CD4-positive, alpha-beta T cell treated with Interferon alpha-2 for 1 hour (primary cell): ENCODE measurements at places on chromosomes 2 and 18.

DNA sequence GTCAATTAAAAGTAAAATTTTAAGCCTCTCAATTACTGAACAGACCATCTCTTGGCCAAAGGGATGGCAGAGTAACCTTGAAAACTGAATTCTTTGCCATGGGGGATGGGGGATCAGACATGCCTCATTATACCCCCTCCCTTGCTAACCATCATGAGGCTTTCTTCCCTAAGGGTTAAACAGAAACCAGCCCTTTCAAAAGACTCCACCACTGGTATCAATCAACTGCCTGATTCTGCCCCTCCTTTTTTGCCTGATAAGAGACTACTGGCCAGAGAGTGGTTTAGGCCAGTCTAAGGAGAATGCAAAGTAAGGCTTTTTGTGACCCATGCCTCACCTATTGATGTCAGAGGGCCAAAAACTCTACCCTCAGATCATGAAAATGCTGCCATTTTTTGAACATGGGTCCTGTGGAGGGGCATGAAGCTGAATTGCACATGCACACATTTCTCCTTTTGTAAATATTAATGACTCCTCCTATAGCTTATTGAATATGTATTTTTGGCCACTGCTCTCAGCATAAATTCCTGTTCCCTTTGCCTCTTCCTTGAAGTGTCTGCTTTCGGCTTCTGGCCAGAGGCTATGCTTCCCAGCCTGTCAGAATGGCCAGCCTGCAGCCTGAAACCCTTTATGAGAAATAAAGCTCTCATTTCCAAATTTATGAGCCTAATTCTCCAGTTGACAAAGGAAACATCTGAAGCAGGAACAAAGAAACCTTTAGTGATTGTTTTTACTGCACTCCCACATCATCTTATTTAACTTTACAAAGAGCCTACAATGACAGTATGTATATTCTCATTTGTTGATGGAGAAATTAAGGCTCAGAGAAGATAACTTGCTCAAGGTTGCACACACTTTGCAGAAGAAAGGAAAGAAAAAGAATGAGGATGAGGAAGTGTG, 270.7 kb upstream of the CELF4 start:
- DNase-seq = no peak

DNA sequence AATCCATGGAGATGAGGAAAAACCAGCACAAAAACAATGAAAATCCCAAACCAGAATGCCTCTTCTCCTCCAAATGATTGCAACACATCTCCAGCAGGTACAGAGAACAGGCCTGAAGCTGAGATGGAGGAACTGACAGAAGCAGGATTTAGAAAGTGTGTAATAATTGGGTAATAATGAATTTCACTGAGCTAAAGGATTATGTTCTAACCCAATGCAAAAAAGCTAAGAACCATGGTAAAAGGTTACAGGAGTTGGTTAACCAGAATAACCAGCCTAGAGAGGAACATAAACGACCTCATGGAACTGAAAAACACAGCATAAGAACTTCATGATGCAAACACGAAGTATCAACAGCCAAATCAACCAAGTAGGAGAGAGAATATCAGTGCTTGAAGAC, 13.7 kb upstream of the SERPINB11 start:
- no peak for DNase-seq

DNA sequence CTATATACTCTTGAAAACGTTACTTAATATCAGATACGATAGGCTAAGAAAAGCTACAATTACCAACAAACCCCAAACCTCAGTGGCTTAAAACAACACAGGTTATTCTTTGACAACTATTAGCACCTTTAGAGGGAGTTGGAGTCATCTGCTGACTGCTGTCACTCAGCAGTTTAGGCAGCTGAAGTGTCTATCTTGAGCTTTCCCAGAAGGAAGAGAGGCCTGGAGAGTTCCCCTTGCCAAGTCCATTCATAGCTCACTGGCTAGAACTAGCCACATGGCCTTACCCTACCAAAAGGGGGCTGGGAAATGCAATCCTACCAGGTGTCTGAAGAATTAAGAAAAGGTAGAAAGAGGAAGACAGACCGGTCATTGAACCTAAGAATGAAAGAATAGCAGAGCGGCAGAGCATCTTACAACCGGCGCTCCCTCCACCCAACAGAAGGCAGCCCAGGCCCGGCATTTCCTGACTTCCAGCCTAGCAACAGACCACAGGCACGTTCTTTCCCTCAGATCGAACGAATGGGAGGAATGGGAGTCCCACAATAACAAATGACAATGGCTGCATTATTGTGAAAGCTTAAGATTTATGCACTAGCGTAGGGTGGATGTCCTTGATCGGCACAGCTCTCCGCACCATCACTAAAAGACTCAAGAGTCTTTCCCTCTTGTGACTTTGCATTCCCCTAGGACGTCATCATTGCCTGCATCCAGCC, 211.2 kb upstream of the CTAGE1 start:
- DNase-seq = no peak

DNA sequence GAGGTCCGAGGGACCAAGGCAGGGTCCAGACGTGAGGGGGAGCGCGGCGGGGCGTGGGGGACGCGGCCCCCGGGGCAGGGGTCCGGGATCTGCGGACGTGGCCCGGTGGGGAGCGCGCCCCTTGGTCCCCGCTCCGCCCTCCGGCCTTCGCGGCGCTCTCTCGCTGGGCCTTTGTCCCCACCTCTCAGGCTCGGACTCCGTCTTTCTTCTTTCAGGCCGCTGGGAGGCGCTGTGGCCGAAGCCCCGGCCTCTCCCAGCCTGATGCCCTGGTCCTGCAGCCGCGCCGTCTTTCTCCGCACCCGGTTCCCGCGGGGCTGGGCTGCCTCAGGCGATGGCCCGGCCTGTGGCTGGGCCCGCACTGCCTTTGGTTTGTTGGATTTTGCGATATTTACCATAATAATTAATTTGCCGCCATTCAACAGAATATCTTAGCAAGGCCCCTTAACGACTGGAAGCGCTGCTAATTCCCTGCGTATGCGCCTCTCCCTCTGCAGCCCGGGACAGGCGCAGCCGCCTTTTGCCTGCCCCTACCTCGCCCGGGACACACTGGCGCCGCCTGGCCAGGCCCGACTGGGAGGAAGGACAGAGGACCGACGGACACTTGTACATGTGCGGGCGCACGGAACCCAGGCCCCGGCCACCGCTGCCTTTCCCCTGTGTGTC, 10.8 kb downstream of the SIX3 start:
- no peak for DNase-seq

- DNase-seq = no peak
These were observed 17.8 kb downstream of the GMCL1 start for GRCh38 chr2:69847068-69847828.

GRCh38 chr18:2497797-2498196, 73.5 kb downstream of the METTL4 start:
- DNase-seq = no peak

GRCh38 chr18:77108001-77108692, 24.4 kb downstream of the MBP start:
- peak; percentile 40 for DNase-seq

DNA sequence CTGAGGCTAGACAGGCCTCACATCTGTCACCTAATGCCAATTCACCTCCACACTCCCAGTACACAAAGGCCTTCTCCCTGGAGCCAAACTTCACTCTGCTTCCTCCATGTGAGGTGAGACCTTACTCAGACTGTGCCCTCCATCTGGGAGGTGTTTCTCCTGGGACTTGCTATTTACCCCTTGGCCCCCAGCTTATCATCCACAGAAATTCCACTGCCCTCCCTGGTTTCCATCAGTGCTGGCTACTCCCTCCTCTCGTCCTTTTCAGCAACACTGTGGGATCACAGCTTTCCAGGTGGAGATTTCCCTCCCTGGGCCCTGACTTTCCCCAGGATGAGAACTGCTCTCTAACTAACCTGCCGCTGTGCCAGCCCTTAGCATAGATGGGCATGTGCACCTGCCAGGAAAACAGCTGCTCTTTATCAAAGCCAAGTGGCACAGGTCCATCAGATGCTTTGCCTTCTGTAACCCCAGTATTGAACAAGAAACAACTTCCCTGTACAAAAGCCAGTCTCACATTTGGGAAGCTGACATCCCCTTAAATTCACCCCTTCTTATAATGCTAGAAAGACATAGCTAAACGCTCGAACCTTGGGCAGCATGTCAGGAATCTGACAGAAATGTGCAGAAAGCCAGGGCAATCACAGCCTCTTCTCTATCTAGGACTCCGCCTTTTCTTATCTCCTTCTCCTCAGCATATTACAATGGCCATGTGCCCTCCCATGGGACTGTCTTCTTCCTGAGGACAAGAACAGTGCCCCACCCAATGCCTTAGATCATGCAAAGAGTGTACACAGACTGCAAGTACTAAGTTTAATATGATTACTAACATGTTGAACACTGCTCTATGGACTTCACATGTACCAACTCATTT, 535.5 kb upstream of the ID2 start:
- no peak for DNase-seq

DNA sequence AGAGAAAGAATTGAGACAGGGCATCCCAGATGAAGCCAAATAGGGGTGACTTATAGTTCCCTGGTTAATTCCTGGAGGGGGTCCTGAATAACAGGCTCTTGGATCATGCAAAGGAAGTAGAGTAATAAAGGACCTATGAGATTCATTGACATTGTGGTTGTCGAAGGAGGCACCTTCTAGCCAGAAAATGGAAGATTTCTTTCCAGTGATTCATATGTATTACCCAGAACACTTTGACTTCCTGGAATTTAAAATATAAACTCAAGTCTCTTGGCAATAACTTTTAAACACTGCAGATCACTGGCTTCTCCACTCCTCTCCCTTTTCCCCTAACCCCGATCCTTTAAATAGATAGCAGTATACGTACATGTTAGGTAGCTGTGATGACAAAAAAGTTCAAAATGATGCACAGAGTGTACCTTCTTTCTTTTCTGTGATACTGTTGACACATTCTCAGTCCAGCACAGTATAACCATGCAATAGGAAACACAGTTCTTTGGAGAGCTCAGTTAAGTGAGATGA, 211.8 kb downstream of the LTBP1 start:
- no peak for DNase-seq

GRCh38 chr2:232979871-232980461, 33.1 kb downstream of the NGEF start:
- no peak for DNase-seq

- no peak for DNase-seq
These were observed 53.3 kb upstream of the SLC5A7 start for GRCh38 chr2:107932979-107933378.

- no peak for DNase-seq
These were observed 17.0 kb upstream of the NCOA1 start for GRCh38 chr2:24474053-24474452.

DNA sequence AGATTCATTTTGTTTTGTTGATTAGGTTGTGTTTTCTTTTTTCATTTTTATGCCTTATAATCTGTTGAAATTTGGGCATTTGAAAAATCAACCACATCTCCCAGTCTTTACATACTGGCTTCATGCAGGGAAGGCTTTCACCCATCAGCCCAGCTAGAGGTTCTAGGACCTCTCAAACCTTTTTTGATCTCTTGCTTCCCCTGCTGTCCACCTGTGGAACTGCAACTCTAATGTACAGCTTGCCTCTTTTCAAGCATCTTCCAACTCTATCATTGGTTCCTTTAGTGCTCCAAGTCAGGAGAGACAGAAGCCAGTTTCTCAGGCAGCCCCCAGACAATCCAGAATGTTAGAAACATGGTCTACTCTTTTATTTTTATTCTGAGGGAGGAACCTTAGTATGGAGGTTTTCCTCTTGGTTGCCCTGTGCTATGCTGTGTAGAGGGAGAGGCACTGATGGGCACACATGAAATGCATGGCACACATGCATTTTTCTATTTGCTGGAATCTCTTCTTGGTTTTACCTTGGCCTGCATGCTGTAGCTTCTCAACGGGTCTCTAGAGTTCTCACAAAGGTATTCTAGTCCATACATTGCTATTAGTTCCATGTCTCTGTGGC, 107.2 kb upstream of the L3MBTL4 start:
- DNase-seq = no peak

GRCh38 chr2:112762276-112762675, 2.1 kb downstream of the CKAP2L start:
- no peak for DNase-seq

GRCh38 chr2:42010743-42011298, 37.0 kb upstream of the PKDCC start:
- no peak for DNase-seq

- no peak for DNase-seq
These were observed 154.9 kb upstream of the NDUFV2 start for GRCh38 chr18:8947566-8947965.

DNA sequence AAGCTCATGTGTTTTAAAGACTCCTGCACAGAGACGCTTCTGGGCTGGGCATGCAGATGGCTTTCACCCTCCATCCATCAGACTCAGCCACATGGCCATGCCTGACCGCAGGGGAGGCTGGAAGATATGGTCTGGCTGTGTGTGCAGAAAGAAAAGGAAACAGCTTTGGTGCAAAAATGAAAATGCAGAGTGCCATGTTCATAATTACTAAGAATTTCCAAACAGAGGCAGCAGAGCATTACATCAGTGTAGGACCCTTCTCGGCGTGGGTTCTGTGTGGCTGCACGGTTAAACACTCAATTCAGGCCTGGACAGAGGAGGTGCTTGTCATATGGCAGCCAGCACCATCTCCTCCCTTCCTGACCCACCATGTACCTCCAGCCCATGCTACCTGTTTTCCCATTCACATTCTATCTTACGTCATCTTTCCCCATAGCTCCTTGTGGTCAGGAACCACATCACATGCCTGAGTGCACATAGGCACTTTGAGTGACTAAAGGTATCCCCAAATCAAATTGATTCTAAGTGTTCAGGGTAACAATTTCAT, 200.3 kb upstream of the ID2 start:
- no peak for DNase-seq

GRCh38 chr2:19775838-19776237, 125.9 kb downstream of the TTC32 start:
- no peak for DNase-seq

- DNase-seq = peak; percentile 29
These were observed 68.9 kb upstream of the BOD1L2 start for GRCh38 chr18:57077786-57078552.

DNA sequence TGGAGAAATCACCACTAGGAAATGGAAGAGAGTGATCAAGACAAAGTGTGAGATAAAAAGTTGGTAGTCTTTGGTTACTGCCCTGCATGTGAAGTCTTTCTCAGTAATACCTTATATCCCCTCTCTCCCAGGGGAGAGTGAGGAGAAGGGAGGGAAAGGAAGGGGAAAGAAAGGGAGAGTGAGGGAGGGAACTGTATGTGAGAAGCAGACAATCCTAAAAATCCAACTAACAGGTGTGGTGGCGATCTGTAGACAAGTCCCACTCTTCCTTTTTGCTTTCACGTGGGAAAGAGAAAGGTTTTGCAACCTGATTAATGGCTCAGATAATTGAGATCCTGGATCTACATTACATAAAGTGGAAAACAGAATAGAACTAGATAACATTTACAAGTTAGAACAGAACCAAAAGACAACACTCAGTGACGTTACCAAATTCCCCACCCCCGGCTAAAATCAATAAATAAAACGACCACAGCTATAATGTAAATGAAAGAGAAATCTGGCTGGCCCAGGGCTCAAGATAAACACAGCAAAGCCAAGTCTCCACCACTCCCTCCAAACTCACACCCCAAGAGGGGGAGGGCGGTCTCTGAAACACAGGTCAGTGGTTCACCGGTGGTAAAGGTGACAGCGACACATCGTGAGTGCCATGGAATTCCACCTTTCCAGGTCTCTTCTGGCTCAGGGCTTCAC, 10.0 kb upstream of the APCDD1 start:
- no peak for DNase-seq

- no peak for DNase-seq
These were observed 37.0 kb upstream of the YPEL5 start for GRCh38 chr2:30109856-30110255.
